NCI-H774 (cell line): ENCODE measurements at places on chromosomes 3 and 15.

GRCh38 chr15:98503970-98504369, 144.4 kb upstream of the IGF1R start:
- DNase-seq = no peak

DNA sequence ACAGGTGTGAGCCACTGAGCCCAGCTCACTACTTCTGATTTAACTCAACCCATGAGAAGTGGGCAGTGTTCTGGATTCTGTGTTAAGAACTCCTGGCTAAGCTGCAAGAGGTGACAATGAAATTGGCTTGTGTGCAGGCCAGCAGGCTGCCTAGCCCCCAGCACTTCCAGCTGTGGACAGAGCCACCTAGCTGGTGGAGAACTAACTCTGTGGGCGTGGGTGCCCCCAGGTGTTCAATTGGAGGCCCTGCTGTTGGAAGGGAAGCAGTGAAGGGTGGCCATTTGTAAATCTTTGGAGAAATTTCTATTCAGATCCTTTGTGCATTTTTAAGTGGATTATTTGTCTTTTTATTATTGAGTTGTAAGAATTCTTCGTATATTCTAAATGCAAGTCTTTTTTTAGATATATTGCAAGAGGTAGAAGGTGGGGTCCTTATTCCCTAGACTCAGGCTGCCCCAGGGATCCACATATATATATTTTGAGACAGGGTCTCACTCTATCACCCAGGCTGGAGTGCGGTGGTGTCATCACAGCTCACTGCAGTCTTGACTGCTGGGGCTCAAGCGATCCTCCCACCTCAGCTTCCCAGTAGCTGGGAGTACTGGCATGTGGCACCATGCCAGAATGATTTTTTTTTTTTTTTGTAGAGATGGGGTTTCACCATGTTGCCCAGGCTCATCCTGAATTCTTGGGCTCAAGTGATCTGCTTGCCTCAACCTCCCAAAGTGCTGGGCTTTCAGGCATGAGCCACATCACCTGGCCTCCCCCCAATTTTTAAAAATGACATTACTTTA, 7.2 kb upstream of the SCAMP5 start:
- DNase-seq = peak; percentile 23

DNA sequence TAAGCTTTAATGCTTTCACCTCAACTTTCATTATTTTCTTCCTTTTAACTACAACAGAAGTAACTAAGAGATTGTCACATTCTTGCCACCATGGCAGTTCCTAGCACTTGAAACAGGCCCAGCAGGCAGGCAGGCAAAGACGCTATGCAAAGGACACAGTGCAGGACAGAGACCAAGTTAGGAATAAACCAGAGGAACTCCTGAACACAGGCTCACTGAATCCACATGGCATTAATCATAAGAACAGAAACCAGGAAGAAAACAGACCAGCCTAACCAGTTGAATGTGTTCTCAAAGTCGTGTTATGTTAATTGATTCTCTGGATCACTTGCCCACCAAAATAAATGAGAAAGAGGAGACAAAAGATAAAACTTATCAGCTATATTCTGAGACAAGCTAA, 397.6 kb downstream of the TBL1XR1 start:
- DNase-seq = no peak

DNA sequence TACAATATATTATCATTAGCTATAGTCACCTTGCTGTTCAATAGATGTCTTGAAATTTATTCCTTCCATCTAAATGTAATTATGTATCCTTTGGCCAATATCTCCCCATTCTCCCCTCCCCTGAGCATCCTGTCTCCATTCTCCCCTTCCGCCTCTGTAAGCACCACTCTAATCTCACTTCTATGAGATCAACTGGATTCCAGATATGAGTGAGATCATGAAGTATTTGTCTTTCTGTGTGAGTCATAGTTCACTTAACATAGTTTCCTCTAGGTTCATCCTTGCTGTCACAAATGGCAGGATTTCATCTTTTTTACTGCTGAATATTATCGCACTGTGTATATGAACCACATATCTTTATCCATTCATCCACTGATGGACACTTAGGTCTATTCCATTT, 148.8 kb upstream of the NDN start:
- DNase-seq = no peak

GRCh38 chr3:102094506-102094905, 245.2 kb downstream of the NFKBIZ start:
- DNase-seq = no peak

- no peak for DNase-seq
Measured at GRCh38 chr3:195255176-195255500, 15.8 kb downstream of the XXYLT1 start.

- no peak for DNase-seq
Measured at GRCh38 chr3:193357291-193357690, 21.3 kb downstream of the ATP13A5 start.

GRCh38 chr3:65412588-65412987, 626.1 kb downstream of the MAGI1 start:
- DNase-seq = peak; percentile 2

GRCh38 chr3:4387210-4388204, 79.6 kb downstream of the SUMF1 start:
- DNase-seq = no peak

DNA sequence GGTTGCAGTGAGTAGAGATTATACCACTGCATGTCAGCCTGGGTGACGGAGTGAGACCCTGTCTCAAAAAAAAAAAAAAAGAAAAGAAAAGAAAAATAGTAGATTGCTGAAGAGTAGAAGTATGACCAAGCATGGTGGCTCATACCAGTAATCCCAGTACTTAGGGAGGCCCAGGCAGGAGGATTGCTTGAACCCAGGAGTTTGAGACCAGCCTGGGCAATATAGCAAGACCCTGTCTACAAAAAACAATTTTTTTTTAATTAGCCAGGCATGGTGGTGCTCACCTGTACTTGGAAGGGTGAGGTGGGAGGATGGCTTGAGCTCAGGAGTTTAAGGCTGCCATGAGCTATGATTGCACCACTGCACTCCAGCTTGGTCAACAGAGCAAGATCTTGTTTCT, 2.5 kb downstream of the NKTR start:
- DNase-seq = no peak

DNA sequence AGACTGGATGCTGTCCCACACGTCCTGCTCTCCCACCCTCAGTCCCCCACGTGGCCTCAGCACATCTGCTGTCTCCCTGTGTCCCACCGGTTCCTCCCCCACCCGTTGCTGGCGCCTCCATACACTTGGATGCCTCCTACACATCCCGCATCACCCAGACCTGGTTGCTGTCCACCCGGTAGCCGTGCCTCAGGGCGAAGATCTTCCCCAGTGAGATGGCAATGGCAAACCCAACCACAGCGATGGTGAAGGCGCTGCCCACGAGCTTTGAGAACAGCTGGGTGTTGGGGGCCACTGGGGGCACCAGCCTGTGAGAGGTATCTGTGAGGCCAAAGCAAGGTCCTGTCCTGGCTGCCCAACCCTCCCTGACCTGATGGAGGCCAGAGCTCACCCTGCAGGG, 4.4 kb downstream of the SLC26A6 start:
- no peak for DNase-seq

DNA sequence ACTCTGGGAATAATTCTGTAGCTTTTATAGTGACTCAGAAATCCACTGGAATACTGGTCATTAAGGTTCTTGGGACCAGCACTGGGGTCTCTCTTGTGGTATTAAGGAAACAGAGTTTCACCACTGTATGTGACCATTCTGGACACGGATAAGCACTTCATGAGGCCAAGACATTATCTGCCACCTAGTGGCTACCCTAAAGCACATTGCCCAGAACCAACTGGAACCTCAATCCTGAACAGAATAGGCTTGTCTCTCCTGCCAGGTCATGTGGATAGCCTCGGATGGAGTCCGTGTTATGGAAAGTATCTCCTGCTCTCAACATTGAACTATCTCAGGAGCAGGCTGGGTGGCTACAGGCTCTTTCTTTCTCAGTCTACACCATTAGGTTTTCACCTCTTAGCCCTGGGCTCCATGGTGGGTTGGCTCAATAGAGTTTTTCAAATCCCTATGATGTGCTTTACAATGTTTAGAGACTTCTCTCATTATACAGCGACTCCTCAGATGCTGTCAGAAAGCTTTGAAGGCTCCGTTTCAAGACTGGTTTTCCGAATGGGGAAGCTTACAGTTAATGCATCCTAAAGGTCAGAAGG, 167.6 kb upstream of the ST8SIA2 start:
- peak; percentile 0 for DNase-seq

DNA sequence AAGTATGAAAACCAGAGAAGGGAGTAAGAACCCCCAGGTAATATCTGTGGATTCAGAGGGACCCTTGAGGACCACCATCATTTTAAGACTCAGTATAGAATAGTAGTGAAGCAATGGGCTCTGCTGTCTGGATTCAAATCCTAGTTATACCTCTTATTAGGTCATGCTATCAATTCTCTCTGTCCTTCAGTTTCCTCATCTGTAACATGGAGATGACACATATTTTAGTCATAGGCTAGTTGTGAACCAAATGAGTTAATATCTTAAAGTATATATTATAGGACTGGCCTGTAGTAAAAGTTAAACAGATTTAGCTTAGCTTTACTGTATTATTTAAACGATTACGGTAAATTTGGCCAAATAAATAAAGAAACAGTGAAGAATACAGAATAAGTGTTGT, 177.3 kb upstream of the GOLIM4 start:
- DNase-seq = no peak

DNA sequence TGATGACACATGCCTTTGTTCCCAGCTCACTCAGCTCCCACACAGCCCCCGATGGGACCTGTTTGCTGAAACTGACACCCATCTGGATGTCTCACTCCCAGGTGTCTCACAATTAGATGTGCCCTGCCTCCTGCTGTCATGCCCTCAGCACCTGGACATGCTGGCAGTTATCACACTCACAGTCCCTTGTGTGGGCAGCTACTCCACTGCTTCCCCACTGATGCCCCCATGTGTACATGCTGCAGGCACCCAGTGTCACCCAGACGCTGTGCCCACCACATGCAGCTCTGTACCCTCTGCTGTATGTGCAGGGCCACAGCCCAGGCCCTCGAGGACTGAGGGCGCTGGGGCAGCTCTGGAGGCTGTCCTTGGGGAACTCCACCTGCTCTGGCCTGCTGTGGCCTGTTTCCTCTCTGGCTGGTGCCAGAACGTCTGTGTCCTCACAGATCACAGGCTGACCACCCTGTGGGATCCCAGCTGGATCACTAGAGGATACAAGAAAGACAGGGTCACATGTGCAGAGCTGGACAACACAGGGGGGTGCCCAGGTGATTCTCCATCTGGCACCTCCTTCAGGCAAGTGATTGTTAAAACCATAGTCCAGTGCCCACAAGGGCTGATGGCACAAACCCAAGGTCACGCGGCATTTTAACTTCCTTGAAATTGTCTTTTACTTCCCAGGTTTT, 14.0 kb downstream of the C3orf22 start:
- DNase-seq = no peak

- DNase-seq = no peak
Measured at GRCh38 chr15:64225804-64226203, 63.0 kb upstream of the PPIB start.

DNA sequence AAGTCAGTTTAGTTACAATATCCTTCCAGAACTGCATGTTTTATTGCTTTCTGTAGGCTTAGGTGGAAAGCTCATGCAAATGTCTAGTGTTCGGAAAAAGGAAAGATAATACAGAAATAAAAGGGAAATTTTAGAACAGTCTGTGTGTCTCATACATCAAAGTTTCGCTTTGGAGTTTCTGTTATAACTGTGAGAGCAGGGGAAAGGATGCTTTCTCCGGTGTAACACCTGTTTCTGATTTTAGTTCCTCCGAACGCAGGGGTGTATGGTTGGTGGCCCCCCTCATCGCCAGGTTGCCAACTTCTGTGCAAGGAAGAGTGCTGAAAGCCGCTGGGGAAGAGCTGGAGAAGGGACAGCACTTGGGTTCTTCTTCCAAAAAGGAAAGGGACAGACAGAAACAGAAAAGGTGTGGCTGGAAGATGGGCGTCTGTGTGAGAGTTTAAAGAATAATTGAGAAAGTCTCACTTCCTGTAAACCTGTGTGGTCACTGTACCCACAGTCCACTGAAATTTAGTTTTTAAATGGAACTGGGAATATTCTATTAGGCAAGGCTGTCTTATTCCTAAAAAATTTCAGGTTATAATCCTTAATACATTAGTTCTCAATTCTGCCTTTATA, 6.7 kb downstream of the P2RY12 start:
- no peak for DNase-seq

GRCh38 chr3:114903213-114903612, 243.9 kb downstream of the ZBTB20 start:
- DNase-seq = no peak

- DNase-seq = no peak
Measured at GRCh38 chr3:36305929-36306520, 74.3 kb upstream of the STAC start.

- no peak for DNase-seq
Measured at GRCh38 chr3:24229468-24230221, 265.0 kb downstream of the THRB start.
